ENCODE measurements at places on chromosomes 2 and 18.
A peak's percentile ranks its signal among the peaks of the same experiment; 100 is the strongest.

DNA sequence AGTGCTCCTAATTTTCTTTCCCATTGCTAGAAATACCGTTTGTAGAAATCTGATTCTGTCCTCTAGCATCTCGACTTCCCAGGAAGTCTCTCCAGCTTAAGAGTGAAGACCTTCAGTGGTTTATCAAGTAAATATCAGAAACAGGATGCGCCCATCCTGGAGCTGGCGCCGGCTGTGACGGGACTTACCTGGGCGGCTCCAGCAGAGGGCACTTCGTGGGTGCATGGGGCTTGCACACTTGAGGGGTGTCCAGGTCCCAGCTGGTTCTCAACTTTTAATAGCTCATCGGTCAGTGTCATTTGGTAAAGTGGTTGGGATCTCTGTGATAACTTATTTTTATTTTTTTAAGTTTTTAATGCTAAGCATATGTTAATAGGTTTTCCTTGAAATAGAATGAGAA lies 167.0 kb upstream of the TPO start:
- DNase-seq = no peak

- DNase-seq = no peak
These were observed 176.0 kb upstream of the COL3A1 start for GRCh38 chr2:188798159-188798558.

GRCh38 chr2:9415516-9416169 lies 7.7 kb downstream of the ITGB1BP1 start:
- DNase-seq = no peak

DNA sequence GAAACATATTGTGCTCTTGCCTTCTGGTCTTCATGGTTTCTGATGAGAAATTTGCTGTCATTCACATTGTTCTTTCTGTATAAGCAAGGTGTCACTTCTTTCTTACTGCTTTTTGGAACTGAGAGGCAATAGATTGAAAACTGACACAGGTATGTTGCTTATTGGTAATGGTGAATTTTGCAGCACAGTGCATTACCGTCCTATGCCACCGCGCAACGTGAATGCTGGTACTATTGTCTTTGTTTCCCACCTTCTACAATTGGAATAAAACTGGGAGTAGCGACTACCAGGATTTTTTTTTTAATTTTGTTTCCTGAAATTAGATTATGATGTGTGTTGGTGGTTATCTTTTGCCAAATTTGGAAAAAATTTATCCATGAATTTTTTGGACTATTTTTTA lies 11.4 kb downstream of the XIRP2 start:
- no peak for DNase-seq

- DNase-seq = no peak
These were observed 115.3 kb downstream of the FEZ2 start for GRCh38 chr2:36482576-36483214.

DNA sequence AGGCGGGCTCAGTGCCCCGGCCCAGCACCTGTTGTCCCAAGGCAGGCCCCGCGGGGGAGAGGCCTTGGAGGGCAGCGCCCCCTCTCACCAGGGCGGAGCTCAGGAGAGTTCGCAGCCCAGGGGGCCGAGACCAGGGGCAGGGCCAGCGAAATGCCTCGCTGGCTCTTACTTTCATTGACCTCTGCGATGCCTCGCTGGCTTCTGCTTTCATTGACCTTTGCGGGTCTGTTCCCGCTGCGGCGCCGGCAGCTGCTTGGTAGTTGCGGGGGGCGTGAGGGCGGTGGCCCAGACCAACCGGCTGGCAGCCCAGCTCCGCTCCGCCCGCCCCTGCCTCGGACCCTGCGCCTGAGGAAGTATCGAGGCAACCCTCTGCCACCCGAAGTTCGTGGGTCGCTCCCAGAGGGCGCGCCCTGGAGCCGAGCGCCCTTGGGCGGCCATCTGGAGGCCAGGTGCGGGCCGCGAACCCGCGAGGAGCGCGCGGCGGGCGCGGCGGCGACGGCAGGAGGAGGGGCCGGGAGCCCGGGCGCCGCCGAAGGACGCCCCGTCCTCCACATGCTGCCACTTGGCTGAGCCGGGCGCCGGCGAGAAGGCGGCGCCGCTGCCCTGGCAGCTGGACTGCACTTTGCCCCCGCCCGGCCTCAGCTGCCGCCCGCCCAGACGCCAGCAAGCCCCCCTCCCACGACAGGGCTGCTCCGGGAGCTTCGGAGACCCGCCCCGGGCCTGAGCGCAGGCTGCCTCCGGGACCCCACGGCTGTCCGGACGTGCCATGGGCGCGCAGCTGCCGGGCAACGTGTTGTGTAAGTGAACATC lies 118.0 kb upstream of the MSTN start:
- DNase-seq = peak; percentile 43

DNA sequence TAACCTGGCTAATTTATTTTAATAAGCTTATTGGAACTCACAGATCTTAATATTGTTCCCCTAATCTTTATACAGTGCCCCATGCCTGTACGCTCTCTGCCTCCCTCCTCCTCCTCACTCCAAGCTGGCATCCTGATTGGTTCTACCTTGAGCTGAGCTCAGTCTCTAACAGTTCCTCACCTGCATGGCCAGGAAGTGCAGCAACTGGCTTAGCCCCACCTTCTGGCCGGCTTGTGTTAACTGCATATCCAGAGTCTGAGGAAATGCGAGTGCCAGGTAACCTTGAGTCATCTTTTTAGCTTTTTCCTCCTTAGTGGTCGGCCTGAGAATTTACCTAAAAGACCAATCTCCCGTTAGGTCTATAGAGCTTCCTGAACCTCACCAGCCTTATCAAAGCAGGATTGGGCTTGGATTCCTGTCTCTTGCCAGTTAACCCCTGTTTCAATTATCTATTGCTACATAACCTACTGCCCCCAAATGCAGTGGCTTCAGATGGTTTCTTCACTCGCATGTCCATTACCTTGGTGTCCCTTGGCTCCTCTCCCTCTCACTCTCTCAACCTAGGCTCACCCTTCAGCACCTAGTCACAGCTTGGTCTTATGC lies 89.5 kb upstream of the STK39 start:
- DNase-seq = peak; percentile 59

GRCh38 chr2:67922080-67922785 lies 140.6 kb downstream of the C1D start:
- no peak for DNase-seq
